Inflammatory macrophage treated with lipopolysaccharide for 1 hour (primary cell): ENCODE measurements at places on chromosomes 11 and 22.

- peak; percentile 6 for DNase-seq
Measured at GRCh38 chr11:79285756-79286155, 155.1 kb downstream of the TENM4 start.

DNA sequence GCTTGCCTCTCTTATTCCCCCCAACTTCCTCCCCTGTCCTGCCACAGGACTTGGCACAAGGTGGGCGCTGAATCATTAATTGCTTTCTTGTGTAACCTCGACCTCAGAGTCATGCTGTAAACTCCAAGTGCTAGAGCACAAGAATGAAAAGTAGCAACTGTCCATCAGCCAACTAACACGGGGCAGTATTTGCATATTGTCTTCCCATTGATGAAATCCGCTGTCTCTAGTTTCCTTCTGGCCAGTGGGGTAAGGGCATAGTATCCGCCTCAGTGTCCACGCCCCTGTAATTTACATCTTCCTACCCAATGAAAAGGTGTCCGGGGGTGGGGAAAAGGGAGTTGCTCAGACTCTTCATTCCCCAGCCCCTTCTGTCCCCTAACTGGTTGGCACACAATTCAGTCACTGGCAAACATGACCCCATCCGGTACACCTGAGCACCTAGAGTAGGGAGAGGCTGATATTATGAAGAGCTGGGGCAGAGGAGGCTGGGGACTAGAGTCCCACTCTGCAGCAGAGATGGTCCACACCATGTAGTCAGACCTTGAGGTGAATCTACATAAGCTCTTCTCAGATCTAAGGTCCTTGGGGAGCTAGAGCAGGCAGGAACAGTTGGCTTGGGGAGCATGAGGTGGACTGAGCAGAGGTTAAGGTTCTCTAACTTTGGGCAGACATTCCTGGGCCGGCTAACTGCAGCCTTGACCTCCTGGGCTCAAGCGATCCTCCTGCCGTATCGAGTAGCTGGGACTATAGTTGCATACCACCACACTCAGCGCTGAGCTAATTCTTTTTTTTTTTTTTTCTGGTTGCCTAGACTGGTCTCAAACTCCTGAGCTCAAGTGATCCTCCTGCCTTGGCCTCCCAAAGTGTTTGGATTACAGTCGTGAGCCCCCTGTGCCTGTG is 6.8 kb upstream of the GGA1 start:
- peak; percentile 69 for DNase-seq

DNA sequence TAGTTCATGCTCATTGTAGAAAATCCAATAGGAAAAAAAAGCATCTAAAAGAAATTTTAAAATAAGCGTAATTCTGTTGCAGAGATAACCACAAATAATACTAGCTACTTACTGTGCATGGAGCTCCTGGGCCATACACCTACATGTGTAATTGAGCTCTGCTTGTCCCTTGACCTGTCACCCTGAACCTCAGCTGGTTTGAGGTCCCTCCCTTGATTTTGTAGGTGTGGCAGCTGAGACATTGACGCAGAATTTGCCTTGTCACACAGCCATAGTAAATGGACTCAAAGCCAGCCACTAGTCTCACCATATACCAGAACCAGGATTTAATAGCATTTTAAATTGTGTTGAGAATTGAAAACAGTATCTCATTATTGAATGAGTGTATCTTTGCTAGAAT is 135.3 kb downstream of the MORC2 start:
- DNase-seq, result no peak

- DNase-seq, result no peak
Measured at GRCh38 chr11:117861151-117862018, 15.1 kb downstream of the FXYD6 start.

GRCh38 chr22:30668386-30668710 is 673 bp upstream of the DUSP18 start:
- DNase-seq, result no peak

- DNase-seq, result peak; percentile 24
Measured at GRCh38 chr11:83249972-83250593, 36.1 kb downstream of the CCDC90B start.

DNA sequence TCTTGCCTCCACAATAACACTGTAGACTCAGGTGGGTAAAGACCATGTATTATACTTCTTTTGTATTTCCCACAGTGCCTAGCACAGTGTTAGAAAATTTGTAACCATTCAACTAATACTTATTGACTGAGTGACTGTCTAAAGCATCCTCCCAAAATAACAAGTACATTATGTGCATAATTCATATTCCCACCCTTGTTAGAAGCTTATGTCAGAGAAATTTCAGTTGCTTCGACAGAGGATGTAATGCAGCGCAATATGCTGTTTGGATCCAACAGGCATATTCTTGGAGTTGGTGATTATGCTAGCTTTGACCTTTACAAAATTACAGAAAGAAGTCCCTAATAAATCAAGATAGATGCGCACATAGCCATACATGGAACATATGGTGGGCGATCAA is 53.0 kb downstream of the AMBRA1 start:
- DNase-seq, result no peak

- no peak for DNase-seq
Measured at GRCh38 chr11:10669258-10670033, 24.1 kb downstream of the IRAG1 start.

DNA sequence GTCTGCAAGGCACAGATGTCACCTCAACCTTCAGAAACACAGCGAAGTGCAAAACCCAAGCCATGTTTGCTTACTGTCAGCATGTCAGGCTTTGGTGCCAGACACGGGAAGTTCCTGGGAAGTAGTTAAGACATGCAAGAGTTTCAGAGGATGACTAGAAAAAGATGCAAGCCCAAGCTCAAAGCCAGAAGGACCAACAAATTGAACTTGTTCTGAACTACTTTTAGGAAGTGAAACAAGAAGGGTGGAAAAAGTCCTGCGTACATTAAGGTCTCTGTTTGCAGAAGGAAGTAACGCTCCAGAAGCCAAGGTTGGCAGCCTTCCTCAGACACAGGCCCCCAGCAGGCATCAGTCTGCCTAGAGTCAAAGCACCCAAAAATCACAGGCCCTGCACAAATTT is 2.6 kb downstream of the AP1B1 start:
- peak; percentile 84 for DNase-seq

- DNase-seq, result no peak
Measured at GRCh38 chr22:49900441-49901230, 17.6 kb downstream of the ALG12 start.

- DNase-seq, result no peak
Measured at GRCh38 chr22:35795476-35795875, 77.8 kb downstream of the APOL5 start.

DNA sequence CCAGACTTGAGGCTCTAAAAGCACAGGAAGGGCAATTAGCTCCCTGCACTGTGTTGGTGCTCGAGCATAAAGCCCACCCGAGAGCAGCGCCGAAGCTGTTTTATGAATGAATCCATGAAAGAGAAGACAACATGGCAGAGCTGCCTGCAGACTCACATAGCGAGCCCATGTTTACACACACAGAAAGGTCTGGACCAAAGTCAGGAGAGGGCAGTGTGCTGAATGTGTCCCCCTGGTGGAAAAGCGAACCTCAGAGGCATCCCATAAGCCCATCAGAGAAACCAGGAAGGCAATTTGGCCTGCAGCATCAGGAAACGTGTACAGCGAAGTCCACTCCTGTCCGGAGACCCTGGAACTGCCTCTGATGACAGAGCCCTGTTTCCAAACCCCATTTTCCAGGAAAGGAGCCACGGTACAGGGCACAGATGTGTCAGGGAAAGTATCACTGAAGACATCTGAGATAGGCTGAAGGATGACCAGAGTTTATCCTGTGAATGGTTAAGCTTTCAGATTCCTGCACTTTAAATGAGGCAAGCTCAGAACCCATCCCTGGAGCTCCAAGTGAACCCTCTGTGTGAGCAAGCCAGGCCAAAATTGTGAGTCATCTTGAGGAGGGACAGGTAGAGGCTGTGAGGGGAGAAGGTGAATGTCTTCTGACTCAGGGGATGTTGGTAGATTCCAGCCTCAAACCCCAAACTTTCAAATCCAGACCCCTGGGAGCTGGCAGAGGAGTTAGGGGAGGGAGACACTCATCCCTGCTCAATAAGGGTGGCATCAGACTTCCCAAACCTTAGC is 36.9 kb downstream of the CHRDL2 start:
- no peak for DNase-seq

DNA sequence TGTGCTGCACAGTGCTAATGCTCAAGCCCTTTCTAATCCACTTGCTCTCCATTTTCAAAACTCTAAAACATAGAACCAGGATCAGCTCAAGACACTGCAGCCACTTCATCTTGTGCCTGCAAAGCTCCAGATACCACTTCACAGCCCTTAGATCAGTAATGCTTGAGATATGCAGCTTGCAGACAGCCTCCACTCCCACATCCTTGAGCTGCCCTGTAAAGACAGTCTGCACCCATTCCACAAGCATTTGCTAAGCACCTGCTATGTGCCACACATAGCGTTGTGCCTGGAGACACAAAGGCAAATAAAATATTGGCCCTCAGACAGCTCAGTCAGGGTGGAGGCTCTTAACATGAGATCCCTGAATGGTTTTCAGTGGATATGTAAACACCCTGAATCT is 192.5 kb upstream of the SNX19 start:
- DNase-seq, result no peak

GRCh38 chr22:29291215-29291614 is 15.2 kb upstream of the GAS2L1 start:
- no peak for DNase-seq

- no peak for DNase-seq
Measured at GRCh38 chr11:71581826-71582225, 849 bp downstream of the KRTAP5-11 start.

DNA sequence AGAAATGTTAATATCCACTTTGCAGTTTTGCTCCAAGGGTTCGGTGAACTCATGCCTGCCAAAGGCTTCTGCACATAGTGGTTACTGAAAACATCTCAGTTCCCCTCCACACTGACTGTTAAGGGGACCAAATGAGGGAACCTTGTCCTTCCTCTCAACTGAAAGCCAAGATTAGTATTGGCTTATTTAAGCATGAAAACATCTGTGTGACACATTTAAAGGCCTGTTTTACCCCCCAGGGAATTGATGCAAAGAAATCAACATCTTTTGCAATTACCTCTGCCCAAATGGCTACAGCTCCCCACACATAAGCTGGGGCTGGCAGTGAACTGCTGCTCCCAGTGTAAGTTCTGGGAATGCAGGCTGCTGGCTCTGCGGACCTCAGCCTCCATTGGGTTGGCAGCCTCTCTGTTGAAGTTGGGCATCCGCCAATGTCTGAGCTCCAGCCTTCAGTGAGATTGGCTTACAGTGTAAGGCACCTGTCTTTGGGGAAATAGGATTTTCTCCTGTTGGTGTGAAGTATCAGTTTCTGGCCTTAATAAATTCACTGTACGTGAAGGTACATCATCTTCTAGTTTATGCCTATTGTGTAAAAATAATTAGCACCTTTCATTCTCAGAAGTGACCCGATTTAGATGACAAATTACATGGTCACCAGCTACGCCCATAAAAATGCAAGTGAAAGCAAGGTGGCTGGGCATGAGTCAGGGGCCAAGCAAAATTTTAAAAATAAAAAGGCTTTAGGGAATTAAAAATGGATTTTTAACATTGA is 213.4 kb upstream of the SYN3 start:
- DNase-seq, result no peak

- no peak for DNase-seq
Measured at GRCh38 chr11:86934926-86935579, 20.1 kb downstream of the FZD4 start.

DNA sequence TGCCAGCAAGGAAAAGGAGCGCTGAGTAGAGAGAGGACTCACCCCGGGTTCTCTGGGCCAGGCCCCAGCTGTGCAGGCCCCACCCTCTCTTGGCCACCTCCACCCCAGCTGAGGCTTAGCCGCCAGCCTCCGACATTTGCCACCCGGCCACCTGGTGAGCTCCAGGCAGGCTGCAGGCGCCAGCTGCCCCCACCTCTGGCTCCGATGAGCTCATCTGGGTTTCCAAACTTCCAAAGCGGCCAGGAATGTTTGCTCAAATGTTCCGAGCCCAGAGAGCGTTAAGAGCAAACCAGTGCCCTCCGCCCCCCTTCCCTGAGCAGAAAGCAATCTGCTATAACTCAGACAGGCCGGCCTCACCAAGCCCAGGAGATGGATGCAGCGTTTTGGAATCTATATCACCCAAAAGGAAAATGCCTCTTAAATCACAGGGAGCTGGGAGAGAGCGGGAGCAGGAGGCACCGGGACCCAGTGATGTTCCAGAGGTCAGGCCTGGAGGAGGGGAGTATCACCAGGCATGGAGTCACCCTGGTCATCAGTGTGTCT is 9.1 kb upstream of the MN1 start:
- no peak for DNase-seq

DNA sequence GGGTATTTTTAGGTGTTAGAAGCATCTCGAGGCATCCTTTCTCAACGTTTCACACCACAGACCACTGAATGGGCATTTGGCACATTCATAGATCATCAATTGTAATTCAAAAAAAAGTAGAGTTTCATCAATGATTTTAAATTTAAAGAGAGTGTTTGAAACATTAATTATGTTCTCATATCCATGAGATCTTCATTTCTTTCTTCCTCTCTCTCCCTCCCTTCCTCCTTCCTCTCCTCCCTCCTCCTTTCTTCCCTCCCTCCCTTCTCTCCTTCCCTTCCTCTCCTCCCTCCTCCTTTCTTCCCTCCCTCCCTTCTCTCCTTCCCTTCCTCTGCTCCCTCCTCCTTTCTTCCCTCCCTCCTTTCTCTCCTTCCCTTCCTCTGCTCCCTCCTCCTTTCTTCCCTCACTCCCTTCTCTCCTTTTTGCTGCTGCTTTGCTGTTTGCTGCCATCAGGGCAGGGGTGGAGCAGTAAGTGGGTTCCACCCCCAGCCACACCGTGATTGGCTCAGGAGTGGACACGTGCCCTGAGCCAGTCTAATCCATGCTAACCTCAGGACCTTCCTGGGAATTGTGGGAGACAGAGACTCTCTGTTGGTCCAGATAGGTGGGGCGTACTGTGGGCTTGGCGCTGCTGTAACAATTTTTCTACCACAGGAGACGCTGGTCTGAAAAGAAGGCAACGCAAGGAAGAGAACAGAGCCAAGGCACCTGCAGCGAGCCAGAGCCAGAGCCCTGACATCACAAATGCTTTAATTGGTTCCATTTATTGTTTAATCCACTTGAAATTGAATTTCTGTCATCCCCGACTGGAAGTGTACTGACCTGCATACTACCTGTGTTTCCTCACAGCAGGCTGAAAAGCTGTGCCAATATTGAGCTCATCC is 33.7 kb upstream of the APOBEC3A start:
- DNase-seq, result no peak

- DNase-seq, result no peak
Measured at GRCh38 chr11:43922295-43922648, 20.2 kb upstream of the C11orf96 start.

DNA sequence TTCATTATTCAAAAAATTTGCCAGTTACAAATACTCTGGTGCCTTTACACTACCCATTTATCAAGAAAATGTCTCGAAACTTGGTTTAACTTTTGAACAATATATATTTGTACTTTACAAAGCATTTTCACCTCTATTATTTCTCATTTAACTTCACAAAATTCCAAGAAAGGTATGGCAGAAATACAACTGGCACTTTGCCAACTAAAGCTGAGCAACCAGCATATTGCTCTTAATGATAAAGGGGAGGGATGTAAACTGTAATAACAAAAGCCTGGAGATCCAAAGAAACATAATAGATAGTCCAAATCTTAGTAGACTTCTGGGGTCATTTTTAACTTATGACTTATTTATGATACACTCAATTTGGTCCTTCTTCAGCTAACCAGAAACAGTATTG is 7.7 kb downstream of the PITPNB start:
- DNase-seq, result no peak

GRCh38 chr11:69435161-69435986 is 46.1 kb upstream of the LINC01488 start:
- DNase-seq, result no peak
